ENCODE measurements at places on chromosomes 5 and 9. TPM values are rescaled to one million over a fixed set of nuclear protein-coding genes. Genes with fewer than 3 reads are reported as not detected.

- no peak for DNase-seq
These were observed 2.1 kb upstream of the MARCHF6 start for GRCh38 chr5:10351199-10351905.

DNA sequence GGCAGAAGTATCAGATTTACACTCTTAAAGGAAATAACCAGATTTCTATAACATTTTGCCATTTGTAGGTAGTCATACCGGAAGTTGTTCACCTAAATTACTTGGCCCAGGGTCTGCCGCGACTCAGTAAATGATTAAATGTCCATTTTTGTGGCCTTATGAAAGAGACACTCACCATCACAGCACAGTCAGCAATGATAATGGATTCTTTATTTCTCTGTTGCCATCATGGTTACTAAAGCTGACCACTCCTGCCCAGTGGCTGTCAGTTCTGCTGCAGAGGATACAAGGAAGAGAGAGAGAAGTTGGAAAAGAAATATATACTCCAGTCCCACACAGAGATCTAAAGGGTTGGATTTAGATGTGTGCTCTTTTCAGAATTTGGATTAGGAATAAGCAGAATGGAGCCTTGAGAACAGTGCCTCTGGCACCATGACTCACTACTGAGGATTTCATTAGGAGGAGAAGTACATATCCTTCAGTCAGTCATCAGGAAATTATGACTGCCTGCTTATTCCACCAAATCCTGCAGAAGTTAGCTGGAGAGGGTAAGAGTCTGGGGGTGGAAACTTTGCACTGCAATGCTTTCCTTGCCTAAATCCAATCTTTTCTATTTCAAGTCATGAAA, 72.8 kb upstream of the EFNA5 start:
- no peak for DNase-seq

- DNase-seq = no peak
These were observed 185.8 kb downstream of the PCSK1 start for GRCh38 chr5:96247097-96247701.

DNA sequence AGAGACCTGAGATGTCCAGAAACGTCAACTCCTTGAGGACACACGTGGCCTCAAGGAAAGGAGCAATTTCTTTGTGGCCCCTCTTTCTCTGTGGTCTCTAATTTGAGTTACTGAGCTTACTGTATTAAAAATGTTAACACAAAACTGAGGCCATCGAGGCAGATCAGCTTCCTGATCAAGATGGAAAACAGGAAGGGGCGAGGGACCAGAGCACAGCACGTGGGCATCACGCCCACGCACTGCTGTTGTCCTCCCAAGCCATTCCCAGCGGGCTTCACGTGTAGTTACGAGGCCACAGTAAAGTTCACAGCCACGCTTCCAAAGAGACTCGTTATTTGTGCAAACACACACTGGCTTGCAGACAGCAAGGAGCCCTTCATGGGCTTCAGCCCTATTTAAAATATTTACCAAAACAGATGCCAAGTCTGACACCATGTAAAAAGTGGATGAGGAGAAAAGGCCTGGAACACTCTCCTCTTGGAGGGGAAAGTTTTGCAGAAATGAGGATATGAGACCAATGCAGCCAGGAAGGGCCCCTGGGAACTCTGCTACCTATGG, 149.5 kb downstream of the ROR2 start:
- DNase-seq = no peak

- DNase-seq = no peak
These were observed 555 bp downstream of the CFAP95 start for GRCh38 chr9:69820955-69821788.

- no peak for DNase-seq
These were observed 161.7 kb downstream of the OLFM1 start for GRCh38 chr9:135249191-135249590.

GRCh38 chr9:21559402-21560280, 77.5 kb upstream of the IFNE start:
- peak; percentile 67 for DNase-seq

GRCh38 chr5:179146277-179146676, 86.1 kb downstream of the ZNF354C start:
- peak; percentile 82 for DNase-seq

GRCh38 chr5:78592735-78593386, 55.7 kb downstream of the LHFPL2 start:
- no peak for DNase-seq

DNA sequence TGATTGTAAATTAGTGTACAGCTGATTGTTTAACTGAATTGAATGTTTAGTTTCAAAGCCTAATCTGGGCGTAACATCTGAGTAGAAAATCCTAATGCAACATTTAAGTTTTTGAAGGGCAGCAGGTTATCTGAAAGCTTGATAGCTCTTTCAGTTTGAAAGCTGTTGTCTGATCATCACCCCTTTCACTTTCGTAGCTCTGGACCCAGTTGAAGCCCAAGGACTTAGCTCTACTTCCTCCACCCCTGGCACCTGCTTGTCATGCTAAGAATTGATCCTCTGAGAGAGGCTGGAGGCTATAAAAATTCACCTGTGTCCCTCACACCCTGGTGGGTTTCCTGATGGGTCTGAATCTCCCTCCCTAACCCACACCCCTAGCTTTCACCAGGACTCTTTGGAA, 86.0 kb downstream of the ZFAND5 start:
- DNase-seq = no peak

- no peak for DNase-seq
These were observed 300.8 kb downstream of the OSTF1 start for GRCh38 chr9:75389101-75389500.

GRCh38 chr9:91577633-91578061, 154.0 kb upstream of the NFIL3 start:
- DNase-seq = no peak

DNA sequence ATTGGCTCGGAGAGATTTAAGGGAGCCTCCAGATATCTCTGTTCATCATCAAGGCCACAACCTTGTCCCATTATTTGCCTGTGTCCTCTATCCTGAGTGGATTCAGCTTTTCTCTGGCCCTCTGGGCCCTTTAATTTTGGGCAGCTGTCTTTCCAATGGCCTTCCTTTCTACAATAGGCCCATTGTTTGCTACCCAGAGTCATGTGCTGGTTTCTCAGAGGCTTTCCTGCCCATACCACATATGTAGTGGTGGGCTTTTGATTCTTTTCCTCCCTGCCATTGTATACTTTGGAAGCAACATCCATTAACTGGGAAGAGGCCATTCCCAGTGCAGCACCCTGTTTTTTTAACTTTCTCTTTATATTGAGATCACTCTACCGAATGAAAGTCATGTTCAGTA, 233.9 kb upstream of the SGCD start:
- no peak for DNase-seq

GRCh38 chr9:123556464-123557435, 200.8 kb downstream of the CRB2 start:
- no peak for DNase-seq

- DNase-seq = no peak
These were observed 125.8 kb upstream of the SLC12A2 start for GRCh38 chr5:127957701-127958239.

DNA sequence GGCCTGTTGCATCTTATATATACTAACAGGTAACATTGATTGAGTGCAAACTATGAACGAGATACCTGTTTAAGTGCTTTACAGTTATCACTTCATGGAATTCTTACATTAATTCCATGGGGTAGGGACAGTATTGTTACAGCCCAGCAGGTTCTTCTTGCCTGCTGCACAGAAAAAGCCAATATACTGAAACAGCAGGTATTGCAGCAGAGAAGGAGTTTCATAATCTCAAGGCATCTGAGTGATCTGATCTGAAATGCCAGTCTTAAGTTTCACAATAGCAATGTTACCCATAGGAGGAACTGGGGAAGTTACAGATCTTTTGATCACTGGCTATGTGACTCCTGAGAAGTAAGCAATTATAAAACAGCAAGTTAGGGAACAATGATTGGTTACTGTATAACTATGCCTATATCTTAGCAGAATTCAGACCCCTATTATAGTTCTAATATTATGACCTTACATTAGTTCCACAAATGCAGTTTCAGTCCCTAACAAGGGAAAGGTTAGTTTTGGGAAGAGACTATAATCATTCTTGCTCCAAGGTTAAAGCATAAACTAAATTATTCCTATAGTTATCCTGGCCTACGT, 126.5 kb upstream of the BNC2 start:
- no peak for DNase-seq

- no peak for DNase-seq
These were observed 1626.7 kb upstream of the ACO1 start for GRCh38 chr9:30757723-30758122.

DNA sequence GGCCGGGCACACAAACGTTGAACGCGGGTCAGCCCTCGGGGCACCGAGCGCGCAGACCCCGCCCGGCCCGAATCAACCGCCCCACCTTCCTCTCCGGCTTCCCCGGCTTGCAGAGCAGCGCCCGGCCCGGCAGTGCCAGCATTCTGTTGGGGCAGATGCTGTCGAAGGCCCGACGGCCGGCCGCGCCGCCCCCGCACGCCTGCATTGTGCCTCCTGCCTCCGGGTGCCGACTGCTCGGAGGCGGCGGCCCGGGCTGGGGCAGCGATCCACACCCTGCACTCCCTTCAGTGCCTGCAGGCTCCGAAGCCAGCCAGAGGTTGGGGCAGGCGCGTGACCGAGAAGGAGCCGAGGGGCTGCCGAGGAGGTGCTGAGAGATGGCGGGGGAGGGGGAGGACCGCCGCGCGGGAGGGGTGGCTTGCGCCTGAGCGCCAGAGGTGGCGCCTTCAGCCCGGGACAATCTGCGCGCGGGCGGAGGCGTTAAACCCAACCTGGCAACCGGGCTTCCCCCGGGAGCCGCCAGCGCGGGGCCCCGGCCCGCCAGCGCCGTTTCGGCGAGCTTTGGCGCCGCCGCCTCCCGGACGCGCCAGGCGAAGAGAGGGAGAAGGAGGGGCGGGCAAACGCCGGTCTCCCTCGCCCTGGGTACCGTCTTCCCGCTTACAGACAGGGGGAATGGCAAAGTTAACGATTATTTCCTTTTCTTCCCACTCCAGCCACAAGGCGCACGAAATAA, at the start of gene MCIDAS:
TSS of gene MCIDAS (minus strand) at position 382 of the 730 bp plus-strand sequence. CDS start at position 205, 177 bp downstream.
- peak; percentile 84 for DNase-seq

DNA sequence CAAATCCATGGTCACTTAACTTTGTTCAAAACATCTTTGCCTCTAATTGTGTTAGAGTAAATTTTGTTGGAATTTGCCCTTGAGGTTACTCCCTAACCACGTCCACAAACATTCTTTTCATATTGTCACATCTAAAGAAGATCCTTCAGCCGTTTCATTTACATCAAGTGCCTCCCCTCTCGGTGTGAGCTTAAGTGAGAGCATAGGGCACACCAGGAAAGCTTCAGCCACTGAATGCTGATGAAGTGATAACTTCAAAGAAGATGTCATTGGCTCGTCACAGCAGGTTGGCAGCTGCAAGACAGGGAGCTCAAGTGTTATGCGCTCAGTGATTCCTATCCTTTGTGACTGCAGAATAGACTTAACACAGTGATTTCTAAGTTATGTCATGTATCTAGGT, 49.6 kb upstream of the ADAMTS19 start:
- DNase-seq = no peak

- no peak for DNase-seq
These were observed 28.7 kb downstream of the IPPK start for GRCh38 chr9:92641092-92641809.

- no peak for DNase-seq
These were observed 36.8 kb upstream of the SSBP2 start for GRCh38 chr5:81787474-81788242.

DNA sequence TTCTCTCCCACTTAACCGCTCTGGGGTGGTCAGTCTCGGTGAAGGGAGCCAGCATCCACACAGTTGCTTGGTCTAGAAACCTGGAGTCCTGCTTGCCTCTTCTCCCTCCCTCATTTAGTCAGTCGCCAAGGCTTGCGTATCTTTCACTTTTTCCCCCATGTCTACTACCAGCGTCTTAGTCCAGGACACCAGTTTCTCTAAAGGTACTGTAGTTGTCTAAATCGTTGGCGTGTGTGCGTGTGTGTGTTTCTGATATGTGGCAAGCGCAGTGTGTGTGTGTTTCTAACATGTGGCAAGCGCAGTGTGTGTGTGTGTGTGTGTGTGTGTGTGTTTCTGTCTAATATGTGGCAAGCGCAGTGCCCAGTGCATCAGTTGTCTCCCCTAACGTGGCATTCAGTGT, 641 bp downstream of the ATP6V1G1 start:
- DNase-seq = peak; percentile 34

- DNase-seq = no peak
These were observed 758 bp upstream of the PDCD1LG2 start for GRCh38 chr9:5509573-5509972.

- DNase-seq = no peak
These were observed 183.9 kb downstream of the LRRC70 start for GRCh38 chr5:62762503-62762902.

DNA sequence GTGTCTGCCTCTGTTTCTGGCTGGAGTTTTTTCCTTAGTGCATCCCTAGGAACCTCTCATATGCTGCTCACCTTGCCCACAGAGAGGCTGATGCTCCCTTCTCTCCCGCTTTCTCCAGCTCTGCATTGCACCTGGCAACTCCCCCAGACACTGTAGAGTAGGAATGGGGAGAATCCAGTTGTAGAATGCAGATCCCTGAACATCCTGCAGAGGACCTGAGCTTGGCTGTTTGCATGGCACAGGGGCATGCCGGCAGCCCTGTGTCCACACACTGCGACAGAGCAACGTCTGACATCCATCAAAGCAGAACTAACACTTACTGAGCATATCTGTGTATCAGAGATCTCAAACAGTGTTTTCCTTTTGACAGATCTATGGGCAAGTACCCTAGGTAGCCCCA, 19.9 kb downstream of the IDNK start:
- no peak for DNase-seq

Gene SPINK7
- total RNA-seq = not detected

Gene PCDHA6
- not detected for total RNA-seq

Gene RNF183
- total RNA-seq = 0.27 TPM

Gene ASPN
- total RNA-seq = not detected

Gene WDR41
- total RNA-seq = 24.3 TPM

Gene PCDHGA9
- total RNA-seq = 0.09 TPM

Gene MRPL36
- 80.1 TPM for total RNA-seq

Gene CCDC180
- 1.5 TPM for total RNA-seq

Gene ITK
- total RNA-seq = 236 TPM

Gene DRD1
- total RNA-seq = not detected
